Neural crest cell (in vitro differentiated cells): ENCODE measurements at places on chromosomes 11 and 22.

- peak; percentile 40 for DNase-seq
These were observed 119.1 kb downstream of the MN1 start for GRCh38 chr22:27682437-27682836.

DNA sequence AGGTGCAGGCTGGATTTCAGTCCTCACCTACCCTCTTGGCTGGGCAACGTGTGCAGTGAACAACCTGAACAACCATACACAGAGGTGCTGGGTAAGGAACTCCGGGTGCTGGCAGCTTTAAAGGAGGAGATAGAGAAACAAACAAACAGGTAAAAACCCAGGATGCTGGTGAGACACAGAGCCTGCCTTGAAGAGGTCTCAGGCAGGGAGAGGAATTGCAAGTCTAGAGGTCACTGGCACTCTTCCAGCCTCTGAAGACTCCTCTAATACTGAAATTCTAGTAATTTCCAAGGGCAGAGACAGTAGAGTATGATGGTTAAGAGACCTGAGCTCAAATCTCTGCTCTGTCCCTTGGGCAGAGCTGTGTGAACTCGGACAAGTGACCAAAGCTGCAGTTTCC lies 192.5 kb downstream of the CEP164 start:
- no peak for DNase-seq

GRCh38 chr11:26665946-26666345 lies 55.9 kb downstream of the SLC5A12 start:
- no peak for DNase-seq

DNA sequence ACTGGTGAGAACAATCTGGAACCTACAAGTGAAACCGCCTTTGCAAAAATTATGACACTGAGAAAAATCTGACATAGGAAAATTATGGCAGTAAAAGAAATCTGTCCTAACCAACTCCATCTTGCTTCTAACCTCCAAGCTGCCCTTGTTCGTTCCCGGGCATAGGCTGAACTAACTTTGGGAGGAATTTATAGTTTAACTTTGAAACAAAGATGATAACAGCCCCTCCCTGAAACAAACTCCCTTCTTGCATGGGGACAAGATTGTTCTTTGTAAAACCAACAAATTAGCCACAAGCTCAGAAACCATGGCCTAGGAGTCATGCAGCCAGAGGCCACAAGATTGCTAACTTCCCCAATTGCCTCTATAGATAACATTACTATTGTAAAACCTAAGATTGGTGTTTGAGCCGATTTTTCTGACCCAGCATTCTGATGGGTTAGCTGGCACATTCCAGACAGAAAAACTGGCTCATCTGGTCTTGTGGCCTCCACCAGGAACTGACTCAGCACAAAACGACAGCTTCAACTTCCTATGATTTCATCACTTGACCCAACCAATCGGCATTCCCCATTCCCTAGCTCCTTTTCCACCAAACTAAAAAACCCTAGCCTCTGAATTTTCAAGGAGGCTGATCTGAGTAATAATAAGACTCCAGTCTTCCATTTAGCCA lies 3.6 kb upstream of the CCDC81 start:
- DNase-seq: no peak

DNA sequence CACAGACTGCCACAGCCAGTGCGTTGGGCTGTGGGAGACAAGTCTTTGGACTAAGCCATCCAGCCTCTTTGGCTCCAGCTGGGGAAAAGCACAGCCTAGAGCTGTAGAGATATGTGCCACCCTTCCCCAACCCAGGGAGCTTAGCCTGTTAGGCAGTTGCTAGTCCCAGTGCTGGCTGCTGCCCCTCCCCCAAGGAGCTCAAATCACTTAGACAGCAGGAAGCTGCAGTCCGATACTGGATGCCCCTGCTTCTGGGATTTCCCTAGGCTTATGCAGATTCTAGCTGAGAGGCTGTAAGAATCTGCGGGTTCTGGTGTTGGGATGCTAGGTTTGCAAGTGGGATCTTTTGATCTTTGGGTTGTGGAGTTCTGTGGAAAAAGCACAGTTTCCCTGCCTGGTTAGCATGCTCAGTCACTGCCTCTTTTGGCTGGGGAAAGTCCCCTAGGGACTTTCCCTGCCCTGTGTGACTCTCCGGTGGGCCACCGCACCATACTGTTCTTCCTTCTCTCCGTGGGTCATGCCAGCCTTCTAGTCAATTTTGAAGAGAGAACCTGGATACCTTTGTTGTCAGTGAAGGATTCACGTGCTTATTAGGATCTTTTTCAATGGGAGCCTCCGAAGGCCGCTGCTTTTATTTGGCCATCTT lies 792.0 kb downstream of the KCNA4 start:
- no peak for DNase-seq

GRCh38 chr11:43943931-43944751 lies 1.7 kb downstream of the C11orf96 start:
- DNase-seq: no peak

DNA sequence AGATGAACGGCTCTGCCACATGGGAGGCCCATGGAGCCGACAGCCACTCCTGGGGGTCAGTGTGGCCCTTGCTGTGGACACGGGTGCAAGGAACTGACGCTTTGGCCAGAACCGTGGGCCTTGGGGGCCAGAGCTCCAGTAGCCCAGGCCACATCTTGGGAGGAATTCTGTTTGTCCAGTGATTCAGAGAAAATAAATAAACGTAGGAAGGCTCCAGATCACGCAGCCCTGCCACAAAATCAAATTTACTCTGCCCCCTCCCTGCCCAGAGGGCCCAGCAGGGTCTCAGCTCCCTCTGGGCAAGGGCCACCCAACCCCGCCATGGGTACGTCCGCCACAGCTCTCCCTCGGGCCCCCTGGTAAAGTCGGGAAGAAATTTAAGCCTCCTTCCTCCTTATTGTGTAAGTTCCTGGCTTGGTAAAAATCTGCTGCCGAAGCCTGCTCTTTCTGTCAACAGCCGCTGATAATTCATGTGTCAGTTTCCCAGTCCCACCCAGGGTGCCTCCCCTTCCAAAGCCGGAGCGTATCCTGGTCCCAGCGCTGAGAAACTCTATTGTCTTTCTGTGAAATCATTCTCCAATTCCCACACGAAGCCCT lies 6.9 kb upstream of the MUC5AC start:
- DNase-seq: no peak

DNA sequence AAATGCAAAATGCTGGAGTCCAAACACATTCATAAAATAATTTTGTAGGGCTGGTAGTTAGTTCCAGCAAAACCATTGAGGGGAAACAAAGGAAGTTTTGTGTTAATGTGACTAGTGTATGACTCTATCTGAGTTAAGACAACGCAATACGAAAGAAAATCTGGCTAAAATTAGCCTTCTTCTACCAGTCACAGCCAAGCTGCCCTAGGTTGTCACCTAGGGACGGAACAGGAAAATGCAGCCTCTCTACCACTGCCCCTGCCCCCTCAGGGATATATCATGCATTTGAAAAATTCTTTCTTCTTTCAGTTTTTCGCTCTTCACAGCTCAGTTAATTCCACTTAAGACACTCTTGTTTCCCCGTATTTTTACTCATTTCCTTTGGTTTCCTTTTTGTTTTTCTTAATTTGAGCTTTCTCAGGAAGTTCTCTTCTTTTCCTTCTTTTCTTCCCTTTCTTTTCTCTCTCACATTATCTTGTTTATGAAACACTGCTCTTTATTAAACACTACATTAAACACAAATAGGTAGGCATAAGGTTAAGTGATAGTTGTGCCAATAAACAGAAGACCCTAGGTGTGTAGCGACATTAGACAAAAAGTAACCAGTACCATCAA lies 30.6 kb downstream of the KIRREL3 start:
- DNase-seq: no peak

GRCh38 chr11:95375886-95376285 lies 144.9 kb upstream of the SESN3 start:
- DNase-seq: no peak

DNA sequence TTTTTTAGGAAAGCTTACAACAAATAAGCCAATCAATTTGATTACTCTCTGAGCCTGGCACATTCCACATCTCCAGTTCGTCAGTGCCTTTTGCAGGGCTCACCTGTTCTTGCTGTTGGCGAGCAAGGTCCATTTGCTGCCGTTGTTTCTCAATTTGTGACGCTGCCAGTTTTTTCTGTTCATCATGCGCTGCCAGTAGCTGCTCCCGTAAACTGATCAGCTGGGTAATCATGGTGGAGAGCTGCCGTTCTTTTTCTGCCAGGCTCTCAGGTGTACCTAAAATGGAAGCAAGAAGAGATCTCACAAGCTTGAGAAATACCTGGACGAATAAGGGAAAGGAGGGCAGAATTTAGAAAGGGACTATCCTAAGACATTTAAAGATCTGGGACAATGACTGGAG lies 169.7 kb downstream of the SOX6 start:
- no peak for DNase-seq

GRCh38 chr22:17264321-17265052 lies 45.3 kb upstream of the ADA2 start:
- DNase-seq: peak; percentile 13

- DNase-seq: peak; percentile 93
These were observed 3.7 kb upstream of the DPF2 start for GRCh38 chr11:65329944-65330403.

DNA sequence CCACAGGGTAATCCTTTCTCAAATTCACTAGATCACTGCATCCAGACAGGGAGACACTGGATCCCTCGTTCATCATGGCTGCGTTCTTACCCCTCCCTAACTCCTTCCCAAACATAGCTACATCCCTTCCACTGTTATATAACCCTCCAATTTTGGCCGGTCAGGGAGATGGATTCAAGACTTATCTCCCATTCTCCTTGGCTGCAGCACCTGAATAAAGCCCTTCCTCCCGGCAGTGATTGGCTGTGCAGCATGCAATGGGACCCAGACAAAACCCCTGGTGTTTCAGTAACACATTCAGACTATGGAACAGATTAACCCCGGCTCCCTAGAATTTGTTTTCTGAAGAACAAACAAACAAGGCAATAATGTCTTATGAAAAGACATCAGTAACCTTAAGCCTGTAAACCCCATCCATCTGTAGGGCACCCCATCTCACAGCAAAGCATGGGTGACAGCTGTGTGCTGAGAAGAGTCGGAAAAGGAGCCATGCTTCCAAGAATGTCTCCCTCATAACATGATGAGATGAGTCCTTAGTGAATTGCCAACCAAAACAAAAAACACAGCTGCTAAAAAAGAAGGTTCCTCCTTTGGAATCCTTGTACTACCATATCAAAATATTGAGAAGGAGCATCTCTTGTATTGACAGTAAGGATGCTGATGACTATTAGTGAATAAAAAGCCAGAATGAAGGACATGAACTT lies 5.0 kb downstream of the MIF start:
- no peak for DNase-seq

- DNase-seq: no peak
These were observed 70.2 kb upstream of the EED start for GRCh38 chr11:86174101-86175046.

GRCh38 chr11:131074573-131074972 lies 158.3 kb upstream of the SNX19 start:
- no peak for DNase-seq

- no peak for DNase-seq
These were observed 68.5 kb upstream of the IGLL5 start for GRCh38 chr22:22818861-22819855.

DNA sequence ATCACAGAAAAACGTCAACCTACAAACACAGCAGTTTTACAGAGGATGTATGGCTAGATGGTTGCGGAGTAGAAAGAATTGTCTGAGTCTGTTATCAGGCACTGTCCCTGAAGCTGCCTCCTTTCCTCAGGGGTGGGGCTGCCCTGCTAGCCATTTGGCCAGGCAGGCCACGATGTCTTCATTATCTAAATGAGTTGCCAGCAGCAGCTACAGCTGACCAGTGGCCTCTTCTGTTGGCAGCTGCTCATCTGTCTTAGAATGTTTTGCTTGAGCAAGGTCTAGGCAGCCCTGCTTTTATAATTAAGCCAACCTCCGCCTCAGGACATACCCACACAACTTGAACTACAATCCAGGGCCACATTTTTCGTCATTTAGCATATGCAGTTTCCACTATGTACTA lies 17.5 kb downstream of the SLC6A5 start:
- DNase-seq: no peak

DNA sequence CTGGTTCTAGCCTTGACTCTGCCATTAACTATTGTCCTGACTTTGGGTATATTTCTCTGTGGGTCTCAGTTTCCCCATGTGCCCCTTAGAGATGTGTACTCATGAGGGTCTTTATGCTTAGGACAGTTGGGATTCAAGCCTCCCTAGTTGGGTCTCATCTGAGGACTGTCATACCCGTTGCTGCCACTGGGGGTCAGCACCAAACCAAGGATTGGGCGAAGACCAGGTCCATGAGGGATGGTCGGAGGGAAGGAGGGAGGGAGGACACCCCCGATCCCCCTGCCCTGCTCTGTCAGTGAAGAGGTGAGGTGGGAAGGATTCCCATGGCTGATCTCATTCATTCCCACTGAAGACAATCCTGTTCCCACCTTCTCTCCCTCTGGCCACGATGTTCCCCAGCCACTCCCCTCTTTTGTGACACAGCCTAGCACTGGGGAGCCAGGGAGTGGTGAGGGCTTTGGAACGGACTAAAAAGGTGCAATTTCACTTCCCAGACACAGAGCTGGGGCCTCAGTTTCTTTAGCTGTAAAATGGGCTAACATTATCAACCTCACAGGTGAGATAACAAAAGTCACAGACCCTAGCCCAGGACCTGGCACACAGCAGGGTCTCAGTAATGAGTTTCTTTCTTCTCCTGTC lies 12.4 kb upstream of the KLHL35 start:
- DNase-seq: peak; percentile 85

- no peak for DNase-seq
These were observed 1.2 kb downstream of the SCN4B start for GRCh38 chr11:118151431-118151830.
